ENCODE measurements at places on chromosomes 4 and X. TPM values are rescaled to one million over a fixed set of nuclear protein-coding genes. Genes with fewer than 3 reads are reported as not detected.

Gene SHROOM2
- total RNA-seq: 0.28 TPM

Gene DCAF4L1
- total RNA-seq: 0.11 TPM

Gene C4orf36
- 0.64 TPM for total RNA-seq

Gene BMPR1B
- 7.9 TPM for total RNA-seq

Gene PPID
- total RNA-seq: 39.2 TPM

Gene PPP2R2C
- total RNA-seq: 40.4 TPM

Gene ALPK1
- 2.2 TPM for total RNA-seq

Gene RASGEF1B
- total RNA-seq: not detected

Gene ETDA
- total RNA-seq: not detected

Gene TRAM1L1
- 0.32 TPM for total RNA-seq

Gene RAB41
- not detected for total RNA-seq

Gene IL3RA
- 0.10 TPM for total RNA-seq

Gene FAT4
- 2.6 TPM for total RNA-seq

Gene F8A3
- 0.65 TPM for total RNA-seq

Gene GAGE12F
- not detected for total RNA-seq

Gene DUX4
- total RNA-seq: not detected

Gene RASL11B
- not detected for total RNA-seq

Gene ARHGAP36
- not detected for total RNA-seq

Gene ZMAT1
- total RNA-seq: 0.03 TPM

Gene RAB33A
- 0.25 TPM for total RNA-seq

Gene NHS
- total RNA-seq: 5.7 TPM

Gene TMEM150C
- total RNA-seq: 0.89 TPM

Gene RHOXF2B
- total RNA-seq: not detected

Gene MAGED1
- total RNA-seq: 105 TPM

Gene MFAP3L
- total RNA-seq: 5.6 TPM

Gene PLXNB3
- 3.7 TPM for total RNA-seq

Gene FREM3
- total RNA-seq: not detected

Gene TEX13A
- not detected for total RNA-seq

Gene ASB11
- not detected for total RNA-seq

Gene UPF3B
- total RNA-seq: 20.9 TPM

Gene CABS1
- not detected for total RNA-seq

Gene LRIT3
- total RNA-seq: 0.06 TPM

Gene CDX4
- not detected for total RNA-seq

Gene CLDN22
- not detected for total RNA-seq

Gene SCD5
- total RNA-seq: 7.3 TPM

Gene EXOC1L
- not detected for total RNA-seq

Gene WFS1
- 14.6 TPM for total RNA-seq

Gene C4orf50
- not detected for total RNA-seq

Gene TCEAL7
- not detected for total RNA-seq

Gene HMGN5
- 2.7 TPM for total RNA-seq

Gene PAGE2B
- not detected for total RNA-seq

Gene BMX
- total RNA-seq: not detected

Gene TMEM144
- 4.6 TPM for total RNA-seq

Gene CD40LG
- not detected for total RNA-seq

Gene ENOPH1
- total RNA-seq: 29.6 TPM

Gene TEX13C
- total RNA-seq: 0.01 TPM

Gene OPN1MW2
- total RNA-seq: not detected

Gene TBC1D8B
- total RNA-seq: 1.7 TPM

Gene DCLK2
- 9.3 TPM for total RNA-seq

Gene HSFX1
- total RNA-seq: 0.31 TPM

Gene CXCL13
- total RNA-seq: not detected

Gene GPR34
- 0.11 TPM for total RNA-seq

Gene NUP62CL
- total RNA-seq: 18.1 TPM

Gene HSD17B13
- 0.05 TPM for total RNA-seq

Gene RBMXL3
- total RNA-seq: not detected

Gene CFAP299
- total RNA-seq: not detected

Gene CXorf51B
- total RNA-seq: not detected

Gene CFI
- total RNA-seq: 0.72 TPM

Gene MXD4
- total RNA-seq: 19.3 TPM

Data from A549 treated with DMSO at 1 μM for 4 hours (cell line).